GM04503 (cell line): ENCODE measurements at places on chromosomes 4 and X.

- no peak for DNase-seq
These were observed at the start of gene ANOS1 for GRCh38 chrX:8731559-8732395. ANOS1 (minus strand) TSS chrX:8732137; CDS start chrX:8732036, 101 bp downstream.

DNA sequence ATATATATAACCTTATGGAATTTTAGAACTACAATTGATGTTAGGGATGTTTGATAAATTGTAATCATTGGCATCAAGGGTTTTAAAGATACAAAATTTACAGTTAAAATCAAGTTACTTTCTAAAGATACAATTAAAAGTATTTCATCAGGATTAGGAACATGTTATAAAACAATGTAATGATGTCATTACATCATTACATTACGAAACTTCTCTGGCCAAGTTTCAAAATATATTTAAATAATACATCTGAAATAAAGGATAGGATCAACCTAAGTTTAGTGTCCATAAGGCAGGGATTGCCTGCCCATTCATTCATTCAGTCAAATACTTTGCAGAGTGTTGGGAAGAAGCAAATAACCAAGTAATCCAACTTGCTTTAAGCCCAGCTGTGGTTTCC, 75.1 kb downstream of the TENM3 start:
- no peak for DNase-seq

- no peak for DNase-seq
These were observed 174.5 kb upstream of the NWD2 start for GRCh38 chr4:37070041-37070440.

GRCh38 chr4:24063731-24064130, 173.9 kb upstream of the PPARGC1A start:
- DNase-seq: no peak

- no peak for DNase-seq
These were observed 14.1 kb upstream of the PAPSS1 start for GRCh38 chr4:107734120-107734519.

- no peak for DNase-seq
These were observed 22.0 kb upstream of the PLA2G12A start for GRCh38 chr4:109751852-109752251.

GRCh38 chr4:30753316-30753715, 33.1 kb downstream of the PCDH7 start:
- no peak for DNase-seq

GRCh38 chr4:158827543-158827981, 58.7 kb downstream of the FNIP2 start:
- DNase-seq: no peak

DNA sequence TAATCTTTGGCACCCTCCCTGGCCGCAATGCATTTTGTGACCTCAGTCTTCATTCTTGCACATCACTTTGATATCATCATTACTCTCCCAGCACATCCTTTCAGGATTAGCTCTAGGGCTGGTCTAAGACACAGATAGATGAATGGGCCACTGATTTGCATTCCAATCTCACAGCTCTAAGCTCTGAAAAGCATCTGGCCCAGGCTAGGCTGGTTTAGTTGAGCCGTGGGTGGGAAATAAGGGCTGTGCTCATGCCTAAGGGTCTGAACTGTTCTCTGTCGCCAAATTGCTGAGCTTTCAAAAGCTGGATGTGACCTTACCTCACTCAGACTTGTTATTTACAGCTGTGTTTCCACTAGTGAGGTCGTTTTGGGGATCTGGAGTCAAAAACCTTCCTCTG, 30.0 kb upstream of the SLC9A7 start:
- peak; percentile 53 for DNase-seq

DNA sequence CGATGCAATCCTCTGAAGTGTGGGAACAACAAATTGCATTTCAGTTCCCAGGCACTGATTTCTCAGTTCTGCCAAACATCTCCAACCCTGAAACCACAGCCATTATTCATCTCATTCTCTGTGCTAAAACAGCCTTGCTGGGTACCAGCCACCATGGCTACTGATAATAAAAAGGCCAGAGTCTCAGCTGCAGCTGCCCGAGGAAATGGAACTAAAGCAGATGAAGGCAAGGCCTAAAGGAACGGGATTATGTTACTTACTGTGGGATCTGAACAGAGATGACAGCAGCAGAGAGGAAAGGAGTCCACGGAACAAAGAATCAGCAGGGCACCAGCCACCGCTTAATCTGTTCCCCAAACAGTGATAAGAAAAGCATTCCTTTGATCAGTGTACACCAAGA, 155.7 kb downstream of the PAPSS1 start:
- DNase-seq: peak; percentile 67

DNA sequence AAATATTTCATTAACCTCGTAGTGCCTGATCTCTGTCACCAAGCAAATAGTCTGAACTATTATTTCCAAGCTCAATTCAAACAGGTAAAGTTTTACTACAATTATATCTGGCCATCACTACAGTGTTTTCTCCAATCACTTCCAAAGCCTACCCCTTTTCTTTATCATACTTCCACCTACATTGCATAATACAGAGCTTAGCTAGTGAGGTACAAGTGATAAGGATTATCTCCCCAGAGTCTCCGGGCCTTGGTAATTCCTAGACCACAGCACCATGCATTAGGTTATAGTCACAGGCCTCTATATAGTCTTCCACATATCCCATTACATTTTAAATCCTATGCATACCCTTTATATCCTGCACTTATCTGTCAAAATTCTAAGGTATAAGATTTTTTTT, 154.2 kb downstream of the SNCA start:
- no peak for DNase-seq

DNA sequence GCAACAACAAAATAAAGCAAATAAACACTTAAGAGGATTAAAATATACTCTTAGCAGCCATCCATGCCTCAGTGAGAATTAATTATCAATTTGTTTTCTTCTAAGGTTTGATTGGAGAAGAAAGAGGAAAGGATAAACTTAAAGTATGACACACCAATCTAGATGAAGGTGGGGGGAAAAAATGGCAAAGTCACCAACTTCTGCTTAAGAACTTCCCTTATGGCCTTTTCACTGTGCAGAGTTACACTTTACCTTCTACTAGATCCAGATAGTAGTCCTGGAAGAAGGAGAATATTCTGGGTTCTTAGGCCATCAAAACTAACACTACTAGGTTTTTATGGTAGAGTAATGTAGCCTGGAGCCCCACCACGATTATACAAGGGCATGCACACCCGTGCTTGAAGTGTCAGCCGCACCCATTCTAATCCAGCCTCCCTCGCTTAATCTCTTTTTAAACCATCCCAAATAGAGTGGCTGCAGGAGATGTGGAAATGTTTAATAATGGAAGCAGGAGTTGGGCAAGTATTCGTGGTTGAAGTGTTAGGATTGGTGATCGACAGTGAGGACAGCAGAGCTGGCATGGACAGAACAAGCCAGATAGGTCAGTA, 14.1 kb downstream of the ENPEP start:
- no peak for DNase-seq

DNA sequence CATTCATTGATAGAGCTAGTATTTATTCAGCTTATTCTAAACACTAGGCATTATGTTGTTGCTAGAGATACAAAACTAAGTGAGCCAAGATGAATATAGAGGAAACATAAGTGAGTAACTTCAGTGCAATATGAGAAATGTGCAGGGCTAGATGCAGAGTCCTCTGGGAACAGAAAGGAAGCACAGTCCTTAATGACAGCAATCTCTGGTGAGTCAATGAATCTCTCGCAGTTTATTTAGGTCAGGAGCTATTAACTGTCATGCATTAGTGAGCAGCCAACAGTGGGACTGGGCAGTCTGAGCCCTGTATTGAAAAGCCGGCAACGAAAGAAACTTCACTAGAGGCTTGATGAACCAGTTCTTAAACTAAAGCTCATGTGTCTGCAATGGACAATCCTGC, 598.1 kb upstream of the MAGEB2 start:
- DNase-seq: peak; percentile 11

- no peak for DNase-seq
These were observed 10.0 kb upstream of the RGN start for GRCh38 chrX:47068214-47068613.

GRCh38 chr4:19748519-19749479, 502.9 kb upstream of the SLIT2 start:
- peak; percentile 77 for DNase-seq

DNA sequence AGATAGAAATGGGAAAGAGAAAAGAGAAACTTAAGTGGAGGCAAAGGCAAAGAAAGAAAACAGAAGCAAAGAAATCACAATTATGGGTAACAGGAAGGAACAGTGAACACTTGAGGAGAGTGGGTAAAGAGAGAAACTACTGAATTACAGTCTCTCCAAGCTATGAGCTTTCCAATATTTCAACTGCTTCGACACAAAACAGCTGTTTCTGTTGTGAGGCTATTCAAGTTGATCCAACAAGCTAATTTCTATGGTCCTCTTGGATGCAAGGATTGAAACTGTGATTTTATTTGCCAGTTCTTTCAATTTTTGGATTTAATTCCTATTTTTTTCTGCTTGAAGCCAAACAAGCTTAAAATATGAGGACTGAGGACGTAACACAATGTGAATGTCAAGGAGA, 80.5 kb upstream of the ADGRA3 start:
- DNase-seq: no peak

GRCh38 chrX:46488712-46489111, 56.5 kb downstream of the ZNF674 start:
- no peak for DNase-seq

DNA sequence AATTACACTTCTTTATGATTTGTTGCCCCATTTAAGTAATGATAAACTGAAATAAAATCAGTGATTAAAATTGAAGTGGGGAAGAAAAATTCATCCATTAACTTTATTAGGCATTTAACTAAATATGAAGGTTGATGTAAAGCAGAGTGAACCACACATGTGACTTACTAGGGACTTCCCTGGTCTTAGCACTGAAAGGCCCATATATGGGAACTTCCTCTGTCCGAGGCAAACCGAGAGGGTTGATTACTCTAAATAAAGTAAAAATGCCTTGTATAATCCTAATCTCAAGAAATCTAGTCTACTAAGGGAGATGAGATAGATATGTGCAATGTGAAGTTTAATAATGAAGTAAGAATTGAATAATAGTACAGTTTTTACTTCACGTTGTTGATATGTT, 403.9 kb upstream of the RPS6KA3 start:
- no peak for DNase-seq

- no peak for DNase-seq
These were observed 38.8 kb downstream of the CLCN3 start for GRCh38 chr4:169658975-169659715.

GRCh38 chrX:46582325-46582724, 8.8 kb downstream of the CHST7 start:
- peak; percentile 47 for DNase-seq

DNA sequence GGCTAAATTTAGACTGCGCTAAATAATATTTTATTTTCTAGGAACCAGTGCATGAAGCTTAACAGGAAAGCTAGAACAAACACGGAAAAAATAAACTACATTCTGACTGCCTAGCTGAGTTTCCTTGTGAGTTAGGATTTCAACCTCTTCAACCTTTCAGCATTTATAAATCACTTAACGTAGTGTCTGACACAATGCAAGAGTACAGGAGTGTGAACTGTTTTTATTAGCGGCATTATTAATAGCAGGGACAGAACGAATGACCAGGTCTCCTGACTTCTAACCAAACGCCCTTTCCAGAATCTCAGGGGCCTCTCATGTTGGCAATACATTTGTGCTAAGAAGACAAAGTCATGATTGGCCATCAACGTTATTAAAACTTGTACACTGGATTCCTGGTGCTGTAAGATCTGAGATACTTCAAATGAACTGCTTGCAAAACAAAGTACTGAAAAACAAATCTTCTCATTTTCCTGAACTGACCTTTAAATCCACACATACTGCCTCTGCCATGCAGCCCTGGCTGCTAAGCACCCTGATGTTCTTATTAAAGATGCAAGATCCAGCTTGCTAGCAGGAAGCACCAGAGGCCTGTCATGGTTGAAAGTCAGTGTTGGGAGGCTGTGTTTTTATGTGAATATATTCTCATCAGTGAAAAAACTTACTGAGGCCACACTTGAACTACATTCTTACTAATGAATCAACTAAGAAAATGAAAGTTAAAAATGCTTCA, 380.4 kb upstream of the CPEB2 start:
- no peak for DNase-seq

DNA sequence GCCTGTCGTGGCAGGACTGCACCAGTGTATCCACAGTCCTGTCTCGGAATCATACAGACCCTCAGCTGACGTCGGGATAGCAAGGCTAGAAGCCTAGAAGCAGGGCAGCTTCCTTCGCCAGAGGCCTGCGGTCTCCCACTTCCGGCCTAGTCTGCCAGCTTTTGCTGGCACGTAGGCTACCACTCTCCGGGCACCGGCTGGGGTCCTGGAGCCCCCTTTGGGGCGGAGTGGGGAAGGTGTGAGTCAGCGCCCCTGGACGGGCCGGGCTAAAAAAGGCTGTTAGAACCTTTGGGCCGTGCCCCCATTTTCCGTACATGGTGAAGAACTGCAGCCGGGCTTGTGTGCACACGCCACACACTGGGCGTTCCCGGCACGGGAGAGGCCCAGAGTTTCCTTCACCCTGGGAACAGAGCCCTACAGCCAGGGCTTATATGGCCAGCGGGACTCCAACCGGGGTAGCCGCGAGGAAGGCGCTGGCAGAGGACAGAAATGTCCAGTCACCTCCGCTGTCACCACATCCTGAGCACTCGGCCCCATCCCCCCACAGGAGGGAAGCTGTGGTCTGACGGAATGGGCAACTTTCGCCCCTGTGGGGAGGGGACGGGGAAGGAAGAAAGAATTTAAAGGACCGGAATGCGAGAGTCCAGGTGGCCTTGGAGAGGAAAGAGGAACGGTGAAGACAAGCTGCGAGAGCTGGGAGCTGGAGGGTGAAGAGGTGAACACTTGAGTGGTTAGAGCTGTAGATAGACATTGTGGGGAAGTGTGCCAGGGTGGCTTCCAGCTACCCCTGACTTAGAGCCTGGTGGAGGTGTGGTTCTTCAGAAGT, 4.6 kb downstream of the MAGIX start:
- DNase-seq: no peak

GRCh38 chr4:1413687-1414479, 7.6 kb upstream of the NKX1-1 start:
- no peak for DNase-seq

DNA sequence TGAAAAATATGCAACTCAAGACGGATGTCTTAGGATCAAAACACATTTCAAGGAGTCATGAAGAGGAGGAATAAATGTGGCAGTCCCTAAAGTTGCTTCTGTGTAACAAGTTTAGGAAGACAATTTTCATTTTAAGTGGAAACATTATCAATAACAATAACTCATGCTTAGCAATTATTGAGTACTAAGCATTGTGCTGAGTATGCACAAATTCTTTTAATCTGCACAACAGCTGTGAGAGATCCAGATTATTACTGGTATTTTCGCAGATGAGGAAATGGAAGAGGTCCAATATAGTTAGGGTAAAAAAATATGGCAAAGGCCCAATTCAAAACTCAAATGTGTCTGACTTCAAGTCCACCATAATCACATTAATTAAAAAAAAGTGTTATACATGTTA, 2.9 kb upstream of the TEX13B start:
- DNase-seq: no peak

DNA sequence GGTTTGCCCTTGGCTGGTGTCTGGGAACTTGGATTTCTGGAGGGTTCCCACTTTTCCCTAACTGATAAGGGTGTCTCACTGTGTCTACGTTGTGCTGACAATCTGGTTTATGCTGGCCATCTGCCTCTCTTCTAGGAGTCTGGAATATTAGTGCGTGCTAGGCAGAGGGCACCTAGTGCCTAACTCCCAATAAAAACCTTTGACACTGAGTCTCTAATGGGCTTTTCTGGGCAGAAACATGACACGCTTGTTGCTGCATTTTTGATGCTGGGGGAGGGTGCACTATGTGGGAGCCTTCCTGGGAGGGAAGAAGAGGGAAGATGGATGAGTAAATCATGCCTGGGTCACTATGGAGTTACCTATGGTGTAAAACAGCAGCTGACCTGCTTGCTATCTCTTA, 16.3 kb upstream of the ZNF41 start:
- DNase-seq: no peak

GRCh38 chr4:153218961-153219360, 14.7 kb downstream of the TRIM2 start:
- no peak for DNase-seq
